ENCODE measurements at places on chromosomes 6 and 20.

DNA sequence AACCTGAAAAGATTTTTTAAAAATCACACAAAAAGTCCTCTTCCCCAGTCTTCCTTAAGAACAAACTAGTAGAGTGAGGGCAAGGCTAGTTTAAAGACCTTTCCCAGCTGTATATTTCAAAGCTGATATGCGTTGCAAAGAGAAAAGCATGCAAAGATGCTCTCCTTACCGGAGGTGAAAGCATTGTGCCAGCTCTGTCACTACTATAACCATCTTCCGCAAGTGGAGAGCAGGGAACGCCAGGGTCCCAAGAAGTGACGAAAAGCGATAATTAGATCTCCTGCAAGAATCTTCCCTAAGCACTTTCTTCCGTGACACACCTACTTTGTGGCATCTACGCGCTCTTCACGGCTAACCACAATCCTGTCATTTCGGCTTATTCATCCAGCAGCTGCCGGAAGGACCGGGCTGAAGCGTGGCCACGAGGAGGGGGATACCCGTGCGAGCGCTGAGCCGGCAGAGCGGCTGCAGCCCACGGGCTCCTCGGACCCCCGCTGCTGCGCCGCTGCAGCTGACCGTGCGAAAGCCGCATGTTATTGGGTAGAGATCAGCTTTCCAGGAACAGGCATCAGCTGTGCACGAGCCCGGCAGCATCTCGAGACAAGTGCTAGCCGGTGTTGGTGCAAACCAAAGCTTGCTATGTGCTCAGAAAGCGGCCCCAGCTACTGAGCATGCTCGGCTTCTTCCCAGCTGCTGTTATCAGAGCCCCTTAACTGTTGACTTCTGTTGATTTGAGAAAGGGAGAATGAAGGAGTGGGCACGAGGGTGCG lies 57.2 kb upstream of the ARHGAP18 start:
- no peak for DNase-seq

DNA sequence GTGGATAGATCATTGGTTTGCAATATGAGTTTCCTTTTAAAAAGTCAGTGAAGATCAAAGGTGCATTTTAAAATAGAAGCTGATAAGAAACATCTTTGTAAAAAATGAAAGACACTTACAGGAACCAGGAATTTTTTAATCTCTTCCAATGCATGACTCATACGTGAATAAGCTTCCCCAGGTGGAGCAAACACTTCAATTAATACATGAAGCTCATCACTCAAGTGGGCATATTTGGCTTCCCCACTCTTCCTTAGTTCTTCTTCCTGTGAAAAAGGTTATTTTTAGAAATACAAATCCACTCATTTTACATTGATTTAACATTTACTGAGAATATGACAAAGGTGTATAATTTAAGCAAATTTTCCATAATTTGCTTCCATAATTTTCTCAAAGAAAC lies 308.1 kb downstream of the KHDRBS2 start:
- DNase-seq: no peak

DNA sequence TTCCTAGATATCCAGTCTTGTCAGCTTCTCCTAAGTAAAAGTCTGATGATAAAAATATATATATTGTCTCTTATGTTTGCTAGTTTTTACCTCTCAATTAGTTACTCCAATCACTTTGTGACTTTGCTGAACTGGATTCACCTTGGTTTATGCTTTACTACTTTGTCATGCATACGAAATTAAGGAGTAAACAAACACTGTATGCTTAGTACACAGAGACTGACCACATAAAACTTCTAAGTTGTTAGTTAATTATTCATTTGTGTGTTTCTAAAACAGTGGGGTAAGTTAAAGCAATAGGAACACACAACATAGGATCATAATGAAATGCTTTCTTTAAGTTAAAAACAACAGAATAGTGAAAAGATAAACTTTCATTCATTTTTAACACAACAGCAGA lies 877.3 kb upstream of the MAP3K7 start:
- DNase-seq: peak; percentile 36

GRCh38 chr6:22952097-22952496 lies 382.7 kb downstream of the HDGFL1 start:
- DNase-seq: no peak

- no peak for DNase-seq
These were observed 646.5 kb downstream of the TENT5A start for GRCh38 chr6:81105998-81106397.

DNA sequence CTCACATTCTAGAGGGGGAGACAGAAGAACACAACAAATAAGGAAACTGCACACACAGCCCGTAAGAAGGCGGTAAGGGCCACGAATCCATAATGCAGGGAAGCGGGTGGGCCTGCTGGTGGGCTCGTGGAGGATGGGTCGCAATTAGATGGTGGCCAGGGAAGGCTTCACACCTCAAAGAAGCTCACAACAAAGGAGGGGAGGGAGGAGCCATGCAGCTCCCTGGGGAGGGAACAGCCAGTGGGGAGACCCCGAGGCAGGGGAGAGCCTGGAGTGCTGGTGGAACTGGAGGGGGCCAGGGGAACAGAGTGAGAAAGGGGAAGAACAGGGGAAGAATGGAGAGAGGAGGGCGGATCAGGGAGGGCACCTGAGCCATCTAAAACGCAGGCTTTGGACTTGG lies 13.4 kb downstream of the SRC start:
- DNase-seq: no peak

DNA sequence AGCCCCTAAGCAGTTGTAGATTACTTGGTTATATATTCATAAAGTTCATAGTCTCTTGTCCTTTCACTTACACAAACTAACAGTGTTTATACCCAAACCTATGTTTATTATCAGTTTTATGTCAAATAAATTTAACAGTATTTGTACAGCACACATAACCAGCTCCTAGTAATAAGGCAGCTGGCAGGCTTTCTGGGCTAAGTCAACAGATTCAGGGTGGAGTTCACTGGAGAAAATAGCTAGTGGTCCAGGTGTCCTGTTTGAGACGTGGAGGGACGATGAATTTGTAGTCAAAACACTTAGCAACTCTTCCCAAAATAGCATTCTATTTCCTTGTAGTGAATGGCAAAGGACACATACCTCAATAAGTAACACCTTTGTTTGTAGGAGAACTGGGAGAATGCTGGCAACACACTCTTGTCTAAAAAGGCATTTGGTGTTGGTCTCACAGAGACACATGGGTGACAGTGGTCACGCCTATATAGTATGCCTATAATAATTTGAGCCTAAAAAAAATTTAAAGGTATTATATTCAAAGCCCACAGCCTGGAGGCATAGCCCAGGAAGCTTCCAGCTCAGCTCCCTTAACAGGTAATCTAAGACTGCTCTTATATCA lies 156.4 kb upstream of the CARMIL1 start:
- DNase-seq: peak; percentile 93

- no peak for DNase-seq
These were observed 196.1 kb downstream of the UBE3D start for GRCh38 chr6:82869493-82869892.

- DNase-seq: no peak
These were observed 78.2 kb downstream of the TSHZ2 start for GRCh38 chr20:53050338-53050737.

GRCh38 chr6:5653801-5654200 lies 352.9 kb downstream of the NRN1 start:
- no peak for DNase-seq

DNA sequence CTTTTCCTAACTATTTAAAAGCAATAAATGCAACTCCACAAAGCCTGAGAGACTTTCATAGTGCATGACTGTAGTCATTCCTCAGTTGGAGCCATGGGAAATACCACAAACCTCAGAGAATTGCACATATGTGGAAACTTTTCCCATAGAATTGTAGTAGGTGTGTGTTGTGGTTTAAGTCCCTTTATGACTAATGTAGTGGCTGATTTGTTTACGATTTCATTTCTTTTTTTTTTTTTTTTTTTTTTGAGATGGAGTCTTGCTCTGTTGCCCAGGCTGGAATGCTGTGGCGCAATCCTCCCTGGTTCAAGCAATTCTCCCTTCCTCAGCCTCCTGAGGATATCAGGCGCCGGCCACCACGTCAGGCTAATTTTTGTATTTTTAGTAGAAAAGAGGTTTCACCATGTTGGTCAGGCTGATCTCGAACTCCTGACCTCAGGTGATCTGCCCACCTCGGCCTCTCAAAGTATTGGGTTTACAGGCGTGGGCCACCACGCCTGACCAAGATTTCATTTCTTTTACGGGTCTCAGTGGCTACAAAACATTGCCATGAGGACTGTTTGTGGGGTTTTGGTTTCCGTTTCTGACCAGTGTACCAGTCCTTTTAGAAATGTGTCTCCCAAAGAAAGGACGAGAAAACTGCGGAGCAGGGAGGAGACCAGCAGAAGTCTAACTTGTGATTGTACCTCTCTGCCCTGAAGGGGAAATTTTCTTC lies 212.1 kb upstream of the MARCKS start:
- DNase-seq: no peak

- DNase-seq: no peak
These were observed 17.3 kb upstream of the TENT5A start for GRCh38 chr6:81769824-81770223.

DNA sequence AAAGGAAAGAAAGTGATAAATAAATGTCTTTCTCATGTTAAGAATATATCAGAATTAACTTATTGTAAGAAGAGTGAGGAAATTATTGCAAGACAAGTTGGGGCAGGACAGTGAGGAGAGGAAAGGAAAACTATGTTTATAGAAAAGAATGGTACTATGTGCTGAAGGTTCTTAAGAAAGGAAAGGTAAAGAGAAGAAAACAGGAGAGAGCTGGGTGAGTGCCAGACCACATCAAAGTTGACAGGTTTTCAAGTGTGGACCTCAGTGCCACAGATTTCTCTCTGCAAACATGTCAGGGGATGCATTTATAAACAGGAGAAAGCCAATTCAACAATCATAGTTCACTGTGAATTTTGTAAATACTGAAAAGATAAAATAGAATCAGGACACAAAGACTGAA lies 439.2 kb downstream of the PKHD1 start:
- no peak for DNase-seq

DNA sequence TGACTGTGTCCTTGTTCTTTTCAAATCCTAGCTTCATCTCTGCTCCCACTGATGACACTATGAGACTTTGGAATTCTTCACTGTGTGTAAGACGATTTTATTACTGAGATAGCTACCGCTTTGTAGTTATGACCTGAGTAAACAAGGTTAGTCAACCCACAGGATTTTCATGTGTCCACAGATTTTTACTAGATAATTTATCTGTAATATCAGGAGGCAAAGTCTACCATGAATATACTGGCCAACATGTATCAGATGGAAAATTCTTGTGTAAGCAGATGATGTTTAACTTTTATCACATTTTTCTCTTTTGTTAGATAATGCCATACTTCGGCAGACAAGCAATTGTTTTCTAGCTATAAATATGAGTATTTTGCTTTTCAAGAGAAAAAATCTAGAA lies 119.8 kb downstream of the SGK1 start:
- peak; percentile 73 for DNase-seq

DNA sequence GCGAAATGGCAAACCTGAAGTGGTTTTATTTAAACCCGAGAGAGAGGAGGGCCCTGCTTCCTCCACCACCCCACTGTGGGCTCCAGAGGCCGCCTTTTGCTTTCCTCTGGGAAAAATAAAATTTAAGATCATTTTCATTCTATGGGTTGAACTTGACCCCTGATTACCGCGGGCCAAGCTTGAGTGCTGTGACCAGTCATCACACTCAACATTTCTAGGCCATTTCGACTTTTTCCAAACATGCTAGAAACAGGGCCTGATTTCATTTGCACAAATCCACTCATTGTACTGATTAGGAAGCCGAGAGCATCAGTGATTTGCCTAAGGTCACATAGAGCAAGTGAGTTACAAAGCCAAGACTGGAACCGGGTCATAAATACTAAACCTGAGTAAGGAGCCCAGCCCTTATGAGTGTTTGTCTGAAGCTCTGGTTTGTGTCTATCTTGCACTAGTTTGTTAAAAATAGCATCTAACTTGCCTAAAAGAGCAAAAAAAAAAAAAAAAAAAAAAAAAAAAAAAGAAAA lies 179.7 kb downstream of the DLL1 start:
- no peak for DNase-seq

DNA sequence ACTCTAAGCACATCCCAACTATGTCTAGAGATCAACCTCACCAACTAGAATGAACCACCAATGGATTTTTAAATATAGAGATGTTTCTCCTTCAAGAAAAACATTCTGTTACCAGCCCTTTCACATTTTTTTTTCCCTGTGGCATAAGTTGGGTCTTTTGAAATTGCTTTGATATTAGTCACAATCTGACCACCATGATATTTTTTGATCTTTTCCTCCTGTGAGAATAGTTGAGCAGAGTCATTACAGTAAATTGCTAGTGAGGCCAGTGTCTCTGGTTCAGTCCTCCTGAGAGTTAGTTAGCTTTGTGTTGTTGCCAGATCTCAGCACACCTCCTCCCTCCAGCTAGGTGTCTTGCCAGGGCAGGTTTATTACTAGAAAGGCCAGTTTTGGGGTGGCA lies 79.7 kb upstream of the MYLIP start:
- no peak for DNase-seq

- DNase-seq: no peak
These were observed 215.0 kb upstream of the SHLD1 start for GRCh38 chr20:5535125-5535756.

DNA sequence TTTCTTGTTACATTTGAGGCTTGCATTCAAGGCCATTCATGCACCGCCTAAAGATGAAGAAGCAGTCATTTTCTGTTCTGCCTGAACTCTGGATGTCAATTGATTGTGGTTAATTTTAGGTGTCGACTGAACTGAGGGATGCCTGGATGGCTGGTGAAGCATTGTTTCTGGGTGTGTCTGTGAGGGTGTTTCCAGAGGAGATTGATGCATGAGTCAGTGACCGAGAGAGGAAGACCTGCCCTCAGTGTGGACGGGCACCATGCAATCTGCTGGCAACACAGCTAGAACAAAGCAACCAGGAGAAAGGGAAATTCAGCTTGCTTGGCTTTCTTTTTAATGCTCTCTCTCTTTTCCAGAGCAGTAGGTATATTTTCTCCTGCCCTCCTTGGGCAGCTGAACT lies 164.1 kb upstream of the ECI2 start:
- DNase-seq: no peak

DNA sequence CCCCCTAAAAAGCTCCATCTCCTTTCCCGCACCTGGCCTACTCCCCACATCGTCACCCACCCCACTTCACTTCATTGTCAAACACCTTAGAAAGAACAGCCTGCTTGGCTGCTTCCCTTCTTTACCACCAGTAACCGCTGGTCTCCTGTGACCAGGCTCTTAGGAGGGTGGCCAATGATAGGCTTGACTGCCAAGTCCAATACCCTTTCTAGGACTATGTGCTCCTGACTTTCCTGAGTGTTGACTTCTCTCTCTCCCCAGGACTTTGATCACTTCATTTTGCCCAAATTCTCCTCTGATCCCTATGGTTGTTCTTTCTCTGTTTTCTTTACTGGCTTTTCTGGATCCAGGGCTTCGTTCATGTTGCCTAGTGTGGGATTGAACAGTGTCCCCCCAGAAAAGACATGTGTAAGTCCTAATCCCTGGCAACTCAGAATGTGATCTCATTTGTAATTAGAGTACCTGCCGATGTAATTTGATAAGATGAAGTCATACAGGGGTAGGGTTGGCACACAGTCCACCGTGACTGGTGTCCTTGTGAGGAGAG lies 254.0 kb downstream of the GMDS start:
- DNase-seq: no peak

- DNase-seq: no peak
These were observed 15.8 kb upstream of the FBXO9 start for GRCh38 chr6:53049415-53049814.
